ENCODE measurements at places on chromosomes 3 and 15.

DNA sequence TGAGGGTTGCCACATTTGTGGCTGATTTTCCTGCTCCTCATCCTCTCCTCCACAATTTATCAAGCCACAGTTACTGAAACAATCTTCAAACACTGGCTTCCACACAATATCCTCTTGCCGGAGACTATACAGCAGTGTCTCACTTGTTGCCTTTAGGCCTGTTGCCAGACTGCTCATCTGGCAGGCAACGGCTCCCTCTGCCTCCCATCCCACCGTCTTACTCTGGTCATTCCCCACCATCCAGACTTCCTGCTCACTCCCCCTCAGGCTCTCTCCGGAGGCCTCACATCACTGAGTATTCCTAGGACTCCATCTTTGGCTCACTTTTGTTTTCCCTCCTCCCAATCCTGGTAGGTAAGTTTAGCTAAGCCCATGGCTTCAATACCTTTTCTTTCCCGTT, 301.9 kb downstream of the IL20RB start:
- DNase-seq, result no peak

- DNase-seq, result no peak
Measured at GRCh38 chr3:125496701-125497100, 23.3 kb downstream of the SNX4 start.

GRCh38 chr3:40332684-40333083, 23.2 kb downstream of the EIF1B start:
- DNase-seq, result no peak

- no peak for DNase-seq
Measured at GRCh38 chr3:89565098-89565497, 457.7 kb downstream of the EPHA3 start.

All from urinary bladder (tissue), 4 donors.